CD4-positive, alpha-beta T cell (primary cell): ENCODE measurements at places on chromosomes 5 and 9.

GRCh38 chr5:5146530-5147160 is 6.5 kb downstream of the ADAMTS16 start:
- no peak for DNase-seq

DNA sequence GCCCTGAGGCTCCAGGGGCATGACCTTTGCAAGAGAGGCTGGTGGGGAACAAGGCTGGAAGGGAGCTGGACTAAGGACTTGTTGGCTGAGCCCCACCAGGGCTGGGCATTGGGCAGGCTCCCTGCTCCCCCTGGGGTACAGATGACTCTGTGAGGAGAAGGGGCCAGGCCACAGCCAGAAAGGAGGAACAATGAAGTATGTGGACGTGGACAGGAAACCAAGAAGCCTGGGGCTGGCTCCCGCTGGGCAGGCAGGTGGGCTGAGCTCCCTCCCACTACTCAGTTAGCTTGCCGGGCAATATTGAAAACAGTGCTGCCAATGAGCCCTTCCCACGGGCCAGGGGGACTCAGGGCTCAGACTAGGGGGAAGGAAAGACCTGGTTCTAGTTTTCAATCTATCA is 66.1 kb upstream of the SPTLC1 start:
- DNase-seq = no peak

DNA sequence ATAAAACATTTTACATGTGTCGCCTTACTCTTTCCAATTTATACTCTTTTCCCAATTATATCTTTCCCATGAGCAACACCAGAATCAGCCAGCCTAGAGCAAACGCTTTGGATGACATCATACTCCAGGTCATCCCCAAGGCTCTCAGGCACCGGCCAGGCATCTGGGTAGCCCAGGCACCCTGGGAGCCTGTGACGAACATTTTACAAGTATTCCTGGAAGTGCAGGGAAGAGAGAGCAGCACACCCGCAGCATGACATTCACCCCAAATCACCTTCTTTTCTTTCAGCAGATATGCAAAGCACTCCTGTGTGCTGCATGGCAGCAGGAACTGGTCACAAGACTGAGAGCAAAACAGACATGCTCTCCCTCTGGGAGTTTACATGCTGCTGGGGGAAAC is 75.7 kb upstream of the SMIM23 start:
- DNase-seq = no peak

GRCh38 chr9:129436751-129437625 is 183.9 kb downstream of the C9orf50 start:
- peak; percentile 31 for DNase-seq

GRCh38 chr9:133509179-133510083 is 15.3 kb downstream of the MYMK start:
- peak; percentile 33 for DNase-seq

- DNase-seq = no peak
These were observed 6.4 kb upstream of the EEIG1 start for GRCh38 chr9:127987103-127987614.

DNA sequence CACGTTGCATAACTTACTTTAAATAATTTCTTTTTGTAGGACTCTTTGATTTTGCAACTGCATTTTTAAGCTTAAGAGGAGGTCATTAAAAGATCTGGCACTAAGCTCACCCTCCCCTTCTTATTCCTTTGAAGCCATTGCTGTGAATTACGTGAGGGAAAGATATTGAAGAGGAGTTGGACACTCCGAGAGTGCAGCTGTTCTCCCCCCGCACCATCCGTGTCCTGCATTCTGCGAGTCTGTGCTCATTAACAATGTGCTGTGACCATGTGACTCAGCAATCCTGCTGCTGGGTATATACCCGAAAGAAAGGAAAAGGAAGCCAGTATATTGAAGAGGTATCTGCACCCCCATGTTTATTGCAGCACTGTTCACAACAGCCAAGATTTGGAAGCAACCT is 40.0 kb downstream of the NXNL2 start:
- DNase-seq = no peak

DNA sequence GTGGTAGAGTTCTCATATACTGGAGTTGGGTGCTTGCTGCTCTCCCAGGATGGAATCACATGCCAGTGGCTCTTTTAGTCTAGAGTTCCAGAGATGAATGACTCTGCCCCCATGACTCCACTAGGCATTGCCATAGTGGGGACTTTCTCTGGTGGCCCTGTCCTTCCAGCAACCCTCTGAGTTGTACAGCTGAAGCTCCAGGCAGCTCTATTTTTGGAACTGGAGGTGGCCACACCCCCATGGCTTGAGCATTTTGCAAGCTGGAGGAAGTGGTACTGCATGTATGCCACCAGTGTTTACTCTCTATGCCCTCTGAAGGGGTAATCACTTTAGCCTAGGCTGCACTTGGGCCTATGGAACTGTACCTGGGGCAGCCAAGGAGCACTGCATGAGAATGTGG is 112.6 kb downstream of the RANBP17 start:
- DNase-seq = no peak

GRCh38 chr5:96084874-96085506 is 123.3 kb upstream of the ELL2 start:
- DNase-seq = no peak

DNA sequence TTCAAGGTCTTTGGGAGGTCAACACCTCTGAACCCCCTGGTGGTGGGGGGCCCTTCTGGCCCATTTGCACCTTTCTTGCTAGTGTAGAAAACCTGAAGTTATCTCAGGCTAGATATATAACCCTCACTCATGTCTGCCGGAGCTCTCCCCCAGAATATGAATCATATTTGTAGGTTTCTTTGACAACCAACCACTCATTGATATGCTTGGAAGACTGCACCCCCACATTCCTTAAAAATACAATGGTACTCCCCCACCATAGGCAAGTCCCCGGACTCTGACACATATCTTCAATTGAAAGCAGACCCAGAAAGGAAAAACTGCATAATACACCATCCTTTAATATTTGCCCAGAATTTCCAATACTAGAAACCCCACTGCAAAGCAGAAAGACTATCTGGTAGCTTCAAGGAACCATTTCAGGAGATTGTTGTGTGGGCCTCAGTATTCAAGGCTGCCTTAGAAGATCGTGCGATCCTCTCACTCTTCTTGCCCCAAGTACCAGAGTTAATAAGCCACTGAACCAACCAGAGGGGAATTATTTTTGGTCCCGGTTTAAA is 978 bp upstream of the UBE2B start:
- no peak for DNase-seq

- no peak for DNase-seq
These were observed 163.6 kb upstream of the SEMA6A start for GRCh38 chr5:116738239-116738614.

- no peak for DNase-seq
These were observed 39.1 kb upstream of the C5orf63 start for GRCh38 chr5:127112347-127112864.

GRCh38 chr5:63249960-63250359 is 671.3 kb downstream of the LRRC70 start:
- DNase-seq = no peak
